ENCODE measurements at places on chromosomes 12 and 14.

DNA sequence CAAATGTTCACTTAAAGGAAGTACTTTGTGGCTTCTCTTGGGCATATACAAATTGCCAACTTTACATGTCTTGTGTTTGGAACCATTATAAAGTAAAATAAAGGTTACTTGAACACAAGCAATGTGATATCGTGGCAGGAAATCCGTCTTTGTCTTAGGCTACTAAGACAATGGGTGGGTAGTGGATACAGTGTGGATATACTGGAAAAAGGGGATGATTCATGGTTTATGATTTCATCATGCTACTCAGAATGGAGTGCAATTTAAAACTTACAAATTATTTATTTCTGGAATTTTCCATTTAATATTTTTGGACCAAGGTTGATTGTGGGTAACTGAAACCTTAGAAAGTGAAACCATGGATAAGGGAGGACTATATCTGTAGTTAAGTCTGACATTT is 48.4 kb downstream of the MYRFL start:
- DNase-seq, result no peak

- DNase-seq, result no peak
Measured at GRCh38 chr14:100857233-100857922, 31.5 kb downstream of the MEG3 start.

GRCh38 chr14:83905157-83905556 is 1624.8 kb upstream of the FLRT2 start:
- no peak for DNase-seq

DNA sequence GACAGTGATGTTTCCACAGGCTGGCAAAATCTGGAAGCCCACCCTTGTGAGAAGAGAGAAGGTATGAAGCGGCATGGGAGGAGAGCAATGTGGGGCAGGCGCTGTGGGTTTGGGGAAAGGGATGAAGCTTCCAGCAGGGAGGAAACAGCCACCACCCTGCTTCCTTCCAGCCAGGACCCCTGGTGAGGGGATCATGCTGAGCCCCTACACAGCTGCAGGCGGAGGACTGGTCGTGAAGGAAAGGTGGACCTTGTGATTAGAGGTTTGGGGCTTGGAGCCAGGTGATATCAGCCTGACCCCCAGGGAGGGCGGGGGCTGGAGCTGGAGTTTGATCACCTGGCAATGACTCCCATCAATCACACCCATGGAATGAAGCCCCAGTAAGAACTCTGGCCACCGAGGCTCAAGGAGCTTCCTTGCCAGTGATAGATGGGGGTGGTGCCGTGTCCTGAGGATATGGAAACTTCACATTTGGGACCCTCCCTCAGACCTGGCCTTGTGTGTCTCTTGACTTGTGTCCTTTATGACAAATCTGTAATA is 48.6 kb downstream of the RIMBP2 start:
- no peak for DNase-seq

DNA sequence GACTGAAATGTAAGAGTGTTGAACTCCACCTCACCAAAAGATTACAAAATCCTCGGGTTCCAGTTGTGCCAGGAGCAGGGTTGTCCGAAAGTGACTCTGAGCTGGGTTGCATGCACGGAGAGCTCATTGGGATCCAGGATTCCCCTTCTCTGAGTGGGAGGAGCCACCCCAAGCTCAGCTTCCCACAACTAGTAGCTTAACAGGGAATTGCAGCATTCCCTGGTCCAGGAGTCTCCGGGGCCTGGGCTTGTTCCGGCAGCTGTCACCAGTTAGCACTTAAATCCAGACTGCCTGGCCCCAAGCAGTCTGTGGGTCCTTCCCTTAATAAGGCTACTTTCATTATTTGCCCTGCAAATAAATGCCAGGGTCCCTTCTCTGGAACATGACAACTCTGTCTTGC is 50.1 kb downstream of the CD9 start:
- DNase-seq, result no peak

DNA sequence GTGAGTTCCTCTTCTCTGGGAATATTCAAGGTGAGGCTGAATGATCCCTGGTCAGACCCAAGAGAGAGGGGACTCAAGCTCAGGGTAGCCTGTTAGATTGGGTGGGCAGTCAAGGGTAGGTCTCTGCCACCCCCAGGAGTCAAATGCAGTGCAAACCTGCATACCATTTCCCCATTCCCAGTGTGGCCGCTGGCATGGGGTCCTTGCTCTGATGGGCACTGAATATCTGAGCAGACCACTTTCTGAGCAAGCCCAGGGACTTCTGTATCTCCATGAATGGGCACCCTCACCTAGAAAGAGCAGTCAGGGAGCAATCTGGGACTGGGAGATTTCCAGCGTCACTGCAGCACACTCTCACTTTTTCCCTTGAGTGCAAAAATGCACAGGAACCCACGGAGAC is 573.7 kb downstream of the BCL11B start:
- no peak for DNase-seq

GRCh38 chr12:83893101-83893500 is 1019.5 kb downstream of the SLC6A15 start:
- no peak for DNase-seq

GRCh38 chr12:109461846-109462756 is 15.0 kb downstream of the KCTD10 start:
- no peak for DNase-seq

DNA sequence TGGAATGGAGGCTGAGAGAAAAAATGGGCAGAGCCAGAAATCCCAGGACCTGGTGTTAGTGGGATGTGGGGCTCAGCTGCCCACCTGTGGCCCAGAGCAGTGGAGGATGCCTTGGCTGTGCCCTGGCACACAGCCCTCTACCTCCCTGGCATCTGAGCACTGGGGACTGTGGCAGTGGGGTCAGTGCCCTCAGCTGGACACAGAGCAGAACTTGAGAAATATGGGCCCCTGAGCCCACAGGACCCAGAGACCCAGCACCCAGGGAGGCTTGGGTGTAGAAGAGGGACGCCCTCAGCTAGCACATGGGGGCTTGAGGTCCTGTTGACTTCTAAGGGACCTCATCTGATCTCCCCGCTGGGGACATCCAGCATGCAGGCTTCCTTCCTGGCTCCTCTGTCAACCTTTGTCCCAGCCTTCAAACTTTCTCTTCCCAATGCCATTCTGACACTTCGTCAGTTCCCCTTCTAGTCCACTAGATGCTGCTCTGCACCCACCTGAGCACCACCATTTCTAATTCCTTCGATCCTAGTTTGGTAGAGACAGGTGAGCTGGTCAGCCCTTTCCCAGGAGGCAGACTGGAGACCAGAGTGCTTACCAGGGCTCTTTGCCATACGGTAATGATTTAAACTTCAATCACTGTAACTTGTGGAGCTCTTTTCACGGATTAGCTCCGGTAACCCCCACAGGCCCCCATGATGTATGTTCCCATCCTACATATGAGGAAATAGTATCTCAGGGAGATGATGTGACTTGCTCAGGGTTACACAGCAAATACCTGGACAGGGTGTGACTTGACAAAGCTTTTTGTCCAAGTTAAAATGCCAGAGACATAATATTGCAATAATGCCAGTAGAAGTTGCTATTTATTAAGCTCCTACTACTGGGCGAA is 143.7 kb downstream of the ASCL4 start:
- DNase-seq, result no peak

DNA sequence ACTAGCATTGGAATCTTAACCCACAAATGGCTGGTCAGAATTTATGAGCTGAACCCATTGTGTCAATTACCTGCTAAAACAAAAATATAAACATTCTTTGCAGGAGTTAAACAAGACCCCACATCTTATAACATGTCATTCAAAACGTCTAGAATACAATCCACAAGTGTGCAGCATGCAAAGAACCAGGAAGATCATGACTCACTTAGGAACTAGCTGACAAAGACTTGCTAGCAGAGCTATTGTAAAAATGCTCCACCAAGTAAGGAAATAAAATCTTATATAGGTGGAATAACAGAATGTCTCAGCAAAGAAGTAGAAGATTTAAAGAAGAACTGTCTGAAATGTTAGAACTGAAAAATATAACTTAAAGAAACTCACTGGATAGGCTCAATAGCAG is 26.5 kb upstream of the POC1B start:
- DNase-seq, result no peak

DNA sequence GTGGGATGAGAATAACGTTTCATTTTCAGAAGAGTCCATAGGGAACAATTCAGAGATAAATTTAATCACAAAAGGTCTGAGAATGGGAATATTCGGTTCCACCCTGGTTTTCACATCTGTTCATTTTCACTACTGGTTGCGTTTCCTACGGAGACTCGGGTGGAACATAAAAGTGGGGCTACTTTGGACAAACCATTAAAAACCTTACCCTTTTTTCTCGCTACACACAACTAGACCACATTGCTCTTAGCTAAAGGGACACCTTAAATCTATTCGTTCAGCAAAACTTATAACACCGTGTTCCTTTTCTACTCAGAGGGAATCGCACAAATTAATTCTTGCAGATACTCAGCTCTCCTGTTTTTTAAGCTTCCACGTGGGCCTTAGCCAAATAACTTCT is 1.0 kb upstream of the SUDS3 start:
- no peak for DNase-seq

- DNase-seq, result no peak
Measured at GRCh38 chr14:63962906-63963305, 110.1 kb downstream of the SYNE2 start.
